ENCODE measurements at places on chromosomes 4 and X. TPM values are rescaled to one million over a fixed set of nuclear protein-coding genes. Genes with fewer than 3 reads are reported as not detected.

- no peak overlapping the region for H3K27ac ChIP-seq
- no peak overlapping the region for H3K4me3 ChIP-seq
- peaks cover 10% of the 10 kb centered on the region for H3K27me3 ChIP-seq
- DNase-seq: no peak
- no peaks in the 10 kb centered on the region for H3K36me3 ChIP-seq
- H3K4me1 ChIP-seq: no peaks in the 10 kb centered on the region
Measured at GRCh38 chr4:123825596-123826291, 429.1 kb downstream of the SPRY1 start.

DNA sequence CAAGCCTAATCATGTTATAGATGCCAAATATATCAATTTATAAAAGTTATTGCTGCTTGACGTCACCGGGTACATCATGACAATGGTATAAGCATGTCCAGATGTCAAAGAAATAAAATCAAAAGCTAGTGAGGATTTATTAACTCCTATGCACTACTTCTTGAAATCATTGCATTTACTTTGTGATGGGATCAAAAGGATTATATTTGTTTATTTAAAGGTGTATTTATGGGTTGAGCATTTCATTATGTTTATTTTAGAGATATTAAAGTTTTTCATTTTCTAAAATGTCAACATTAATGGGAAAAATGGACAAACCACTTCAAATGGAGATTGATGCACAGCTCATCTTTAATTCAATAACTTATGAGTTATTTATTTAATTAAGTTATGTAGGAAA is 277.8 kb downstream of the EPHA5 start:
- no peaks in the 10 kb centered on the region for H3K27me3 ChIP-seq
- H3K36me3 ChIP-seq: no peaks in the 10 kb centered on the region
- no peak overlapping the region for H3K4me3 ChIP-seq
- DNase-seq: no peak

GRCh38 chrX:8861908-8862307 is 60.7 kb upstream of the FAM9A start:
- H3K4me1 ChIP-seq: no peaks in the 10 kb centered on the region
- H3K4me3 ChIP-seq: no peak overlapping the region
- no peaks in the 10 kb centered on the region for H3K36me3 ChIP-seq
- H3K27ac ChIP-seq: no peak overlapping the region
- peaks cover 2% of the 10 kb centered on the region for H3K27me3 ChIP-seq

FGB gene
- total RNA-seq: not detected

DNA sequence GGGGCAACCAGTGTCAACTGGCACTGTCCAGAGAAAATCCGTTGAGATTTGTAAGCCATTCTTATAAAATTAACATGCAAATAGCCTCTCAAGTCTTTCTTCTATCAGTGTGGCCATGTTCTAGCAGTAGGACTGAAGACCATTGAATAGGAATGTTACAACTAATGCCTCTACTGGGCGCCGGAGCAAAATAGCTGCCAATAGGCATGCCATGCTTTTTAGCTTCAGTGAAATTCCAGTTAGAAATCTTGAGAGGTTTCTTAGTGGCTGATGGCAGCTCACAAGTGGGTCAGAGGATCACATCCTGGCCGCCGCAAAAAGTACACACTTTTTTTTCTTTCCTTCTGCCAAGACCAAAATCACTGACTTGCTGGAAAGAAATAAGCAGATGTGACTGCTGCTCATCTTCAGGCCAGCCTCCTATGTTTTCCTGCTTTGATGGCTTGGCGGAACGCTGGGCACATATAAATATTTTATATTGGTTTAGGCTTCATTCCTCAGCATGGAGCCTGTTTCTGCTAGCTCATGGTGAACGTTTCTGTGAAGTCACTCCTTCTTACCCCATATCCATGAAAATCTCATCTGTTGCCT is 293.1 kb downstream of the TENM3 start:
- H3K27me3 ChIP-seq: no peaks in the 10 kb centered on the region
- H3K4me1 ChIP-seq: no peaks in the 10 kb centered on the region
- H3K27ac ChIP-seq: no peak overlapping the region

- H3K27me3 ChIP-seq: no peaks in the 10 kb centered on the region
- H3K27ac ChIP-seq: no peak overlapping the region
Measured at GRCh38 chr4:102735582-102735981, 25.2 kb downstream of the MANBA start.

PCDH11X gene
- not detected for total RNA-seq

GRCh38 chr4:151475035-151475714 is 66.2 kb downstream of the FHIP1A start:
- no peak for DNase-seq
- no peak overlapping the region for H3K27ac ChIP-seq

- no peaks in the 10 kb centered on the region for H3K36me3 ChIP-seq
- no peak overlapping the region for H3K4me3 ChIP-seq
- H3K27me3 ChIP-seq: no peaks in the 10 kb centered on the region
- no peak for DNase-seq
- H3K27ac ChIP-seq: no peak overlapping the region
Measured at GRCh38 chr4:19615086-19615689, 636.5 kb upstream of the SLIT2 start.

- peaks cover 2% of the 10 kb centered on the region for H3K4me1 ChIP-seq
- H3K36me3 ChIP-seq: peaks cover 9% of the 10 kb centered on the region
- no peaks in the 10 kb centered on the region for H3K27me3 ChIP-seq
Measured at GRCh38 chr4:159248384-159249178, 145.7 kb downstream of the RAPGEF2 start.

DNA sequence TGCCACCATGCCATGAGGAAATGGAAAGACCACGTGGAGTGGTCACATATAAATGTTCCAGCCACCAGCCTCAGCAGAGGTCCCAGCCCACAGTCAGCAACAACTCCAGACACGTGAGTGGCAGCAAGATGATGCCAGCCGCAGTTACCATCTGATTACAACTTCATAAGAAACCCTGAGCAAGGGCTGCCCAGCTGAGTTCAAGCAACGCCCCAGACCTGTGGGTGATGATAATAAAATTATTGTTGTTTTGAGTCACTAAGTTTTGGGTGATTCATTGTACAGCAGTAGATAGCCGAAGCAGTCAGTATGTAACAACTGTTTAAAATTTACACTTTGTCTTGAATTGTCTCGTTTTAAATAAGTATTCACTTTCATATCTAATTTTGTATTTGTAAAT is 5.8 kb upstream of the CCNG2 start:
- H3K36me3 ChIP-seq: no peaks in the 10 kb centered on the region
- peaks cover 45% of the 10 kb centered on the region for H3K4me1 ChIP-seq

PROM1 gene
- not detected for total RNA-seq

EGF gene
- not detected for total RNA-seq

GRCh38 chrX:126695375-126695896 is 124.1 kb upstream of the PRR32 start:
- H3K4me3 ChIP-seq: no peak overlapping the region
- H3K27ac ChIP-seq: no peak overlapping the region
- no peak for DNase-seq
- no peaks in the 10 kb centered on the region for H3K27me3 ChIP-seq
- no peaks in the 10 kb centered on the region for H3K4me1 ChIP-seq
- no peaks in the 10 kb centered on the region for H3K36me3 ChIP-seq

KDM5C gene
- 84.4 TPM for total RNA-seq

GPR82 gene
- total RNA-seq: 0.53 TPM

Measured in activated CD8-positive, alpha-beta T cell treated with anti-CD3 and anti-CD28 coated beads, Interleukin-2, amount 10 ng/mL, durations not matched to agents 7 days and 5 days (primary cell).